ENCODE measurements at places on chromosomes 7 and 10.

DNA sequence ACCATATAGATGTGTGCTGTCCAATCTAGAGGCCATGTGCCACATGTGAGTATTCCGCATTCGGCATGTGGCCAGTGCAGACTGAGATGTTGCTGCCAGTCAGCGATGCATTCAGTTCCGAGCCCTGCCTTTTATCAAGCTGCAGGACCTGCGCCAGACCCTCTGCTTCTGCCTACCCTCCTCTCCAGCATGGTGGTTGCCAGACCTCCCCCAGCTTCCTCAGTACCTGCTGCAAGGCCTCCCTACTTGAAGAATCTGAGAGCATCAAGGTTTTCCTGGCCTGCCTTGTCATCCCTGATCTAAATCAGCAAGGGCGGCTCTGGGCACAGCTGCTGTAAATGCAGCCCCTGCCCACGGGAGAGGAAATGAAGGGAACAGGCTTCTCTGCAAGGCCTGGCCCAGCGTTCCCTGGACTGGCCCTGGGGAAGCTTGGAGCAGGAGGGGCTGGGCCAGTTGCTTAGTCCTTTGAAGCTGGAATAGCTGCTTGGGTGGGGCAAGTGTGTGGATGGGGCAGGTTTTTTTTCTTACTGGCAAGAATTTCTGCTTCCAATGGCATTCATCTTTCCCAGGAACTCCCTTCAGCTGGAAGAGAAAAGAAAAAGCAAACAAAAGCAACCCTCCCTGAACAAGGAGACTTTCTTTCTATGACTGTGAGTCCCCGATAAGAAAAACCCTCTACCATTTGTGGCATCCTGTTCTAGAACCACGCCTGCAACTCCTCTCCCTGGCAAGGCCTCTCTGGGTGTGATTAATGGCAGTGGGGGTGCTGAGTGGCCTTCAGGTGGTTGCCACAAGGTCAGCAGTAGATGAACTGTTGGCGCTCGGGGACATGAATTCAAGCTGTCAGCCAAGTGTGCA is 93.0 kb downstream of the NHLRC2 start:
- DNase-seq = no peak

DNA sequence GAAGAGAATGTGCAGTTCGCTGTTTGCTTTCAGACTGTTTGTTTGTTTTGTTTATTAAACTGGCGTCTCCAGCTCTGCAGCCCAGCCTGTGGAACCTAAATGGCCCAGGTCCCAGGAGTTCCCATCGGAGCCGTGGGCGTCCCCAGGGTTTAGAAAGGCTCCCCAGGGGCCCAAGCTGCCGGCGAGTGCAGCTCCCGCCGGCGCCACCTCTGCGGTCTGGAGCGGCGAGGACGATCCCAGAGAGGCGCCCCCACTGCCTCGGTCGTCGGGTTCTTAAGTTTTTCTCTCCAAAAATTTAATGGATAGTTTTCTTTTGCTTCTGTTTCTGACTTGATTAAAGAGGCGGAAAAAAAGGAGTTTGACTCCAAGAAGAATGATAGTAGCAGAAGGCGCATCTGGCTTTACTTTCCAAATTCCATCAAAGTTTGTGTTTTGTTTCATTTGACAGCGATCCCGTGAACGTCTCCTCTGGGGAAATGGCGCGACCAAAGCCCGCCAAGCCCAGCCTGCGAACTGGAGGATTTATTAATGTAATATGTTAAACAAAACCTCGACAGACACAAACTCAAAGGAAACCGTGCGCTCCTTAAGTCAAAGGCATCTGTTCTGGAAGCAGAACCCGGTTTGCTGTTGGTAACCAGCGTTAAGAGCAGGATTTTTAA is 718 bp upstream of the FZD1 start:
- DNase-seq = no peak

GRCh38 chr10:121065330-121065729 is 214.2 kb downstream of the WDR11 start:
- DNase-seq = no peak

GRCh38 chr10:59631882-59632807 is 77.5 kb downstream of the SLC16A9 start:
- no peak for DNase-seq

- DNase-seq = no peak
Observed at GRCh38 chr7:75924256-75924655, 9.3 kb downstream of the POR start.

DNA sequence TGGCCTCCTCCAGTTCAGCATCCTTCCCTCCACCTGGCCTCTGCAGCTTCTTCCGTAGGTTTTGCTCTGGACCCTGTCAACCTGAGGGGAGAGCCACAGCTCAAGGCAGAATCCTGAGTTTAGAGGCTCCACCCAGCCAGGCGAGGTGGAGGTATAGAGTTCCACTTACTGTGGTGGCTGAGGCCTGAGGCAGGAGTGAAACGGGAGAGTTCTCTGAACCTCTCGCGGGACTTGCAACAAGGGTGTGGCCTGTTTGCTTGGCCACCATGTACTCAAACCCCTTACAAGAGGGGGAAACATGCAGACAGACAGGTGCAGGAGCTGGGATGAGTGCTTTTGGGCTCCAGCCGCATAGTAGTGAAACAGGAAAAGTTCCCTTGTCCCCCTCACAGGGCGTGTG is 154.0 kb upstream of the C7orf33 start:
- no peak for DNase-seq

- no peak for DNase-seq
Observed at GRCh38 chr7:142964502-142965246, 2.5 kb upstream of the KEL start.

GRCh38 chr10:109277456-109277855 is 645.9 kb downstream of the XPNPEP1 start:
- no peak for DNase-seq
